ENCODE measurements at places on chromosomes 6 and 20.

DNA sequence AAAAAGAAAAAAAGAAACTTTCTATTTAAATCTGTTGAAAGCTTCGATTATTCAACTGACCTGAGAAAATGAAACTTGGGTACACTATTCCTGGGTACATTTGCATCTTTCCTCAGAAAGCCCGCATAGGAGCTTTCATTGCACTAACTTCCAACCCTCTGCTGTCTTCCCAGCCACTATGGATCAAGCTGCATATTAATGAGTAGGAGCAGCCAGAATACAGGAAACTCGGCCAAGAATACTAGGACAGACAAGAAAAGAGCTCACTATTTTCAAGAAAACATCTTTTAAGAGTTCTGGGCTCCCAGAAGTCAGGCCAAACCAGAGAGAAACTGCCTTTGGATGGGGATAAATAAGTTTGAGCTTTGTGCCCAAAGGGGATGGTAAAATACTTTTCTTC, 135.0 kb upstream of the CCDC28A start:
- no peak for DNase-seq

DNA sequence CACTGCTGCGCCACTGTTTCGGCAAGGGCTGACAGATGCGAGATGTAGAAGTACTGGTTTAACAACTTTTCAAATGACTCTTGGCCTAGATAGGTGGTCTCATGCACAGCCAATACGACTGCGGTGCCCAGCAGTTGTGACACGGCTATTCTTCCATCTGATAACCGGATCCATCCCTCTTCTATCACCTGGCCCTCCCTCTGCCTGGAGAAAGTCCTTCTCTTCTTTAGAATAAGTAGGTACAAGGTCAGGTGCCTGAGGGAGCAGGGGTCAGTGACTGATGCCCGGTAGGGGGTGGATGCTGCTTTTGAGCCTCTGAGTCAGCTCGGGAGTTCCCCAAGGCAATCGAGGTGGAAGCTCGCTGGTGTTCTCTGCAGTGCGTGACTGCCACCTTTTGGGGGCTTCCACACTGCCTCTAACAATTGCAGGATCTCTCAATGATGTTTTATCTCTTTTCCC, 166.8 kb upstream of the GRIK2 start:
- DNase-seq = no peak

GRCh38 chr6:21438986-21439352, 154.6 kb upstream of the SOX4 start:
- no peak for DNase-seq

DNA sequence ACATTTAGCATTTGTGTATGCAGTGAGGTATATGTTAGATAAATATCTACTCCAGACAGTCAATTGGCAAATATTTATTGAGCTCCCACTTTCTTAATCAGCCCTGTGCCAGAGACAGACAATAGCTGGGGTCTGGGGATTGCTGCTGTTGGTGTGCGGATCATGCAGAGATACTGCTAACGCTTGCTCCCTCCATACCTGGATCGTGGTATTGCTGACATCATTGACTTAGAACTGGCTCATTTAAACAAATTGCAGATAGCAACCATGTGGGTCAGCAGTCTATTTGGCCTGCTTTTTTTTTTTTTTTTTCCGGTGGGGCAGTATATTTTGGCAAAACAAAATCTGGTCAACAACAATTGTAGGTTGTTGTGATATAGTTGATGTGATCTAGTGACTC, 9.5 kb downstream of the ARID1B start:
- DNase-seq = no peak

DNA sequence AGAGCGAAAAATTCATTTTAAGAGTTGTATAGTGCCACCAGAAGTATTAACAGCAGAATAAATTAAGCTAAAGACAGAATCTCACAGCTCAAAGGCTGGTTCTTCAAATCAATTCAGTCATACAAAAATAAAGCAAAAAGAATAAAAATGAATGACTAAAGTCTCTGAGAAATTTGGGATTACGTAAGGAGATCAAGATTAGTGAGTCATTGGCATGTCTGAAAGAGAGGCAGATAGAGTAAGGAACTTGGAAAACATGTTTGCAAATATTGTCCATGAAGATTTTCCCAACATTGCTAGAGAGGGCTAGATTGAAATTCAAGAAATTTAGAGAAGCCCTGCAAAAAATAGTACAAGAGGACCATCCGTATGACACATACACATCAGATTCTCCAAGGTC, 1413.9 kb upstream of the ADGRB3 start:
- DNase-seq = no peak

- no peak for DNase-seq
These were observed 32.5 kb downstream of the MGME1 start for GRCh38 chr20:18001131-18001921.

GRCh38 chr20:47501116-47501481, 588 bp upstream of the NCOA3 start:
- DNase-seq = no peak

GRCh38 chr6:125798734-125799508, 8.2 kb downstream of the NCOA7 start:
- no peak for DNase-seq

DNA sequence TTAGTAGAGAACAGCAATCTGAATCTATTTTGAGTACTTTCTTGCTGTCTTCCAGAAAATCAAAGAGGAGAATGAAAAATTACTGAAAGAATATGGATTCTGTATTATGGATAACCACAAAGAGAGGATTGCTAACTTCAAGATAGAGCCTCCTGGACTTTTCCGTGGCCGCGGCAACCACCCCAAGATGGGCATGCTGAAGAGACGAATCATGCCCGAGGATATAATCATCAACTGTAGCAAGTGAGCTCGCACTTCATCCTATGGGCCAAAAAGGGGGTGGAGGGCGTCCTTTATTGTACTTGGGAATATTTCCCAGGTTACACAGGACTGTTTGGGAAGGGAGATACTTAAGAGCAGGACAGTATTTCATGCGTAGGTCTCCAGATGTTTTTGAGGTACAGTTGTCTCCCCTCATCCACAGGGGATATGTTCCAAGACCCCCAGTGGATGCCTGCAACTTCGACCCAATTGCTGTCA, 37.3 kb upstream of the PLCG1 start:
- DNase-seq = no peak

DNA sequence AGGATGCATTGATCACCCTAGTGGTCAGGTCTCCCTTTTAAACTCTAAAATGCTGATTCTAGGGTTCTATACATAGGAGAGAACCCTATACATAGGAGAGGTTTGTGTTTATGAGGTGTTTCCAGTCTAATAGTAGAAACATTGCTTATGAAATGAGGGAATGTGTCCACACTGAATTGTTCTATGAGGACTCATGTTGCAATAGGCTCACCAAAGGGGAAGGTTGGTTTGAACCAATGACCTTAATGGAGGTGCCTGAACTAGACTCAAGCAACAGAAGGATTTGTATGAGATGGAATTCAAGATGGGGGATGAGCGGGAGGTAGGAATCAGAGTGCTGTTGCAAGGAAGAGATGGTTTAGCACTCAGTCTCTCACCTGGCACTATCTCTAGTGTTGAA, 33.5 kb upstream of the UBR2 start:
- DNase-seq = no peak

DNA sequence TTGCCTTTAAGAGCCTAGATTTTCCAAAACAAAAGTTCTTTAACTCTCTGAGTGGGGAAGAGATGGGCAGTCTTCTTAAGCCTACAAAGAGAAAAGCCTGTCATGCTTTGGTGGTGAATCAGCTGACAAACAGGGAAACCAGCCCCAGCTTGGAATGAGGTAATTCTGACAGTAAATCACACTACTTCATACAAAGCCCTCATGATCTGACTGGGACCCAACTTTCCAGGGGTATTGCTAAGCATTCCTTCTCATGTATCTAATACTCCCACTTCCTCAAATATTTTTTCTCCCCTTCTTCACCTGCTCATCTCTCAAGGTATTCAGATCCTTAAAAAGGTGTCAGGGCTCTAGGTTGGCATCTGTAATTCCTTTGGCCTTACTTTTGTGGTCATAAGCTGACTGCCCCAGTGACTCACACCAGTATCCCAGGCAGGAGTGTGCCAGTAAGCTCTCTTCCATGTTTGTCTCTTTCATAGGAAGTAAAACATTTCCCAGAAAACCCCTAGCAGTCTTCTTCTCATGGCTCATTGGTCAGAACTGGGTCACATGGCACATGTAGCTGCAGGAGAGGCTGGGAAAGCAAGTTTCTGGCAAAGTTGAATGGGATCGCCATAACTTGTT, 15.0 kb upstream of the TBC1D22B start:
- no peak for DNase-seq

DNA sequence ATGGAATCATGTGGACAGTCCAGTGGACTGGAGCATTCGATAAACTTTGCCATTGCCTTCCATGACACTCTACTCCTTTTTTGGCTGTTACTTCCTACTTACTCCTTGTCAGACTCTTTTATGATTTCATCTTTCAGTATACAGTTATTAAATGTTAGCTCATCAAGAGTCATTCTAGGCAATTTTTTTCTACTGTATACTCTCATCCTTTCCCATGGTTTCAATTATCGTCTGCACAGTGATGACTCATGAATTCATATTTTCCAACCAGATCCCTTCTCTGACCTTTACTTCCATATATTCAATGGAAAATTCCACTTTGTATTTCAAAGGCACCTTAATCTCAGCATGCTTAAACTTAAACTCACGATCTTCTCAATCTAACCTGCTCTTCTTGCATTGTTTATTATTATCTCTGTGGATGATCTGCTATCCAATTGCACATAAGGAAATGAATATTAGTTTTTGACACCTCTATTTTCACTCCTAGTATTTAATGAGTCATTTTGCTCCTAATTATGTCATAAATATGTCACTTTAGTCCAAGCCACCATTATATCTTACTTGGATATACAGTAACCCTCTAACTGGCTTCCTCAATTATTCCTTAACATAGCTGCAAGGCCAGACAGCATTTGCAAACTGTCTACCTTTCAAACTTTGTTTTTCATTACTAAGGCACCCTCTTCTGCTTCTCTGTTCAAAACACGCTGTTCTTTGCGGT, 427.5 kb downstream of the PHF3 start:
- no peak for DNase-seq

- DNase-seq = no peak
These were observed 198.6 kb upstream of the CDH4 start for GRCh38 chr20:61053487-61053886.

- peak; percentile 69 for DNase-seq
These were observed 57.7 kb downstream of the PPP1R16B start for GRCh38 chr20:38863024-38863851.

DNA sequence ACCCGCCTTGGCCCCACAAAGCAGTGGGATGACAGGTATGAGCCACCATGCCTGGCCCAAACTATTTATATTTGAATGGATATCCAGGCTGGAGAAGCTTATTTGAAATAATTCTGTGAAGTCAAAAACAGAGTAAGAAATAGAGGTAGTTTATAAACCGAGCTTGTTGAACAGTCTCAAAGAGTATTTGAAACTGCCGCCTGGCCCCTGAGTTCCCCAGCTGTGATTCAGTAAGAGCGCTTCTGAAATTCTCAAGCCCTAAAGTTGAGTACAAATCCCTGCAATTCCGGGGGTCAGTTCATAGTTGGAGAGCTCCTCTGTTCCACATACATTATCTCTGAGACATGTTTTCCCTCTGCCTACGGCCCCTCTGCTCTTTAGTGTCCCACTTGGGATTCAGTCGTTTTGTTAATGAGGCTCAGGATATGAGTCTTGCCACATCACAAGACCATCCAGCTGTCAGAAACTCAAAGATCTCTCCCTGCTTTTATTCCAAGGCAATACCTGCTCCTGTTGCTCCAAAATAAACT, 127.8 kb downstream of the SOD2 start:
- no peak for DNase-seq

DNA sequence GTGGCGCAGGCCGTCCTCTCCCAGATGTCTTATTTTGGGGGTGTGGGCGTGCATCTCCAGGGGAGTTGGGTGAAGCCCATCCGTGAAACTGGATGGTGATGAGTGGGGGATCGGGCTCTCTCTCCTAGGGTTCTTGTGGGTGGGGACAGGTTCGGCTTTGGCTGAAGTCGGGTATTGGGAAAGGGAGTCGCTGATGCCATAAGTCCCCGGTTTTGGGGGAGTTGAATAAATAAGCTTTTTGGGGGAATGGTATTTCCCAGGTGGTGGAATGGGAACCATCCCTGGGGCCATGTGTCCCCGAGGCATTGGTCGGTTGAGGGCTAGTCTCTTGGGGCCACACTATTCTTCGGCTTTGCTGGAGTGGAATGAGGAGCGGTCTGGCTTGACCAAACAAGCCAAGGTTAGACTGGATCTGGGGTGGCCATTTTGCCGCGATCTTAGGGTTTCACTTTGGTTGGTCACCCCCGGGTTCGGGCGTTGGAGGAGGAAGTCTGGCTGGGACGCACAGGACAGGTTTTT, 481 bp downstream of the ZNF133 start:
- DNase-seq = no peak

DNA sequence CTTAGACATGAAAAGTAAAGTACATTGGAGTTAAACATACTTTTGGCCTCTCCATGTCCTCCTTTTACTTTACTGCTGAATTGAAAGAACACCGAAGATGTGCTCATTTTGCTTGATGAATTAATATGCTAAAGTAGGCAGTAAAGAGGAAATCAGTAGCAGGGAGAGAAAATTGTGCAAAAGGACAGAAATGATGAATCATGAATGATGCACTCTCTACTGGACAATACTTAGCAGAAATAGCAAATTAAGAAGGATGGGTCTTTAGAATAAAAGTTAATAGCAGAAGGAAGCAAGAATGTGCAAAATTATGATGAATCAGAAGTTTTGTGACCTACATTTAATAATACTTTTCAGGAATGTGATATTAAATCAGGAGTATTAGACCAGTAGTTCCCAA, 8.4 kb upstream of the SPINT3 start:
- DNase-seq = no peak

DNA sequence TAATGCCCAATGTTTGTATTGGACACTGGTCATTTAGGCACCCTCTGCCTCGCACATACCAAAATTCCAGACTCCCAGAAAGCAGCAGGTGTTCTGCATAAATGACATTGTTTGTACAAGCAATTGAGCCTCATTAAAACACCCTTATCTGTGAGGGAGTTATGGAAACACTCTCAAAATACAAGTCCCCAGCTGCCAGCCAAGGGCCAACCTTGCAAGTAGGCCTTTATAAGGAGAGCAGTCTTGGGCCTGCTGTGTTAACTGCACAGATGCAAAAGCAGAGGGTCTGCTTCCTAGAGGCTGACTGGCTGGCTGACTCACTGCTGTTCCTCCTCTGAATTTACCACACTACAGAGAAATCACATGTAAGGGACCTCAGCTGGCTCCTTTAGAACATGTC, 150.4 kb upstream of the HMGN3 start:
- no peak for DNase-seq

All from T-helper 22 cell (primary cell).